ENCODE measurements at places on chromosomes 3 and 15. TPM values are rescaled to one million over a fixed set of nuclear protein-coding genes. Genes with fewer than 3 reads are reported as not detected.

The FES gene
- total RNA-seq: 1.0 TPM

DNA sequence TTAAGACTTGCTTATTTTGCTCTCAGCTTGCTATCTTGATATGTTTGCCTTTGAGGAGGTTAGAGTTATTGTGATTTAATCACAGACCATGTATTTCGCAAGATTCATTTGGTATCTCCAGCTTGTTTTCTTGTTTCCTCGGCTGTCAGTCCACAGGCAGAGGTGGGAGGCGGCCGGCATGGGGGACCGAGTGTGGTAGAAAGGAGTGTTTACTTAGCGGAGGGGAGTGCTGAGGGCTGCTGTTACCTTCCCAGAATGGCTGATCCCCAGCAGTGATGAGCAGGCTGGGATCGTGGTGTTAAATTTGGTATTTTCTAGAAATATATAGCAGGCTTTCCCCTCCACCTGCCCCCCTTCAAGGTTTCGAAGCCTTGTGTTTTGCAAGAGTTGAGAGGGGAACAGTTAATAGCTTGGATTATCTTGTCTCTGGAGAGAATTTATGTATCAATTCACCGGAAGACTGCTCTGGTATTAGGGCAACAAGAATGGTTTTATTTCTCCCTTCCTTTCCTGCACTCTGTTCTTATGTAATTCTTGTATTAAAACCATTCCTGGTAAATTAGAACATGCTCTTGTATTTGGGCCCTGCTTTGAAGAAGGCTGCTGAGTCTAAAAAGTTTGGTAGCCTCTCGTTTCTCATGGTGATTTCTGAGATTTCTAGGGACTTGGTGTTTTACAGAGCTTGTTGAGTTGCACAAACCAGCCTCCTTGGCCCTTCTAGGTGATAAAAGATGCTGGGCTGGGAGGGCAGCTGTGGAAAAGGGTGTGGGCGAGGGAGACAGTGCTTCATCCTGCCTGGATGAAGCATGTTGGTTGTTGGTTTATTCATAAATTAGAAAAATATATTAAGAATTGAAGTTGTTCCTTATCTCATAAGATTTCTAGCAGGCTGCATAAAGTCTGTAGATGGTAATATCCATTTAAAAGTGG is 151.4 kb downstream of the IGF1R start:
- peak overlapping the region; percentile 57 for H3K27ac ChIP-seq
- H3K4me1 ChIP-seq: peaks cover 78% of the 10 kb centered on the region
- no peak for DNase-seq
- peak overlapping the region; percentile 83 for H3K4me3 ChIP-seq
- peaks cover 1% of the 10 kb centered on the region for H3K27me3 ChIP-seq

GRCh38 chr3:11186771-11187191 is 32.5 kb downstream of the HRH1 start:
- H3K36me3 ChIP-seq: peaks cover 7% of the 10 kb centered on the region
- H3K4me1 ChIP-seq: peaks cover 44% of the 10 kb centered on the region
- H3K4me3 ChIP-seq: 0 out of 2 replicates have a peak overlapping the region, but pooled peaks have one; percentile 58
- H3K27me3 ChIP-seq: no peaks in the 10 kb centered on the region
- DNase-seq: no peak
- peak overlapping the region; percentile 83 for H3K27ac ChIP-seq

GRCh38 chr3:113070072-113070640 is 79.4 kb downstream of the GTPBP8 start:
- no peaks in the 10 kb centered on the region for H3K36me3 ChIP-seq
- H3K4me3 ChIP-seq: no peak overlapping the region
- H3K27ac ChIP-seq: no peak overlapping the region
- DNase-seq: no peak
- peaks cover 6% of the 10 kb centered on the region for H3K4me1 ChIP-seq

DNA sequence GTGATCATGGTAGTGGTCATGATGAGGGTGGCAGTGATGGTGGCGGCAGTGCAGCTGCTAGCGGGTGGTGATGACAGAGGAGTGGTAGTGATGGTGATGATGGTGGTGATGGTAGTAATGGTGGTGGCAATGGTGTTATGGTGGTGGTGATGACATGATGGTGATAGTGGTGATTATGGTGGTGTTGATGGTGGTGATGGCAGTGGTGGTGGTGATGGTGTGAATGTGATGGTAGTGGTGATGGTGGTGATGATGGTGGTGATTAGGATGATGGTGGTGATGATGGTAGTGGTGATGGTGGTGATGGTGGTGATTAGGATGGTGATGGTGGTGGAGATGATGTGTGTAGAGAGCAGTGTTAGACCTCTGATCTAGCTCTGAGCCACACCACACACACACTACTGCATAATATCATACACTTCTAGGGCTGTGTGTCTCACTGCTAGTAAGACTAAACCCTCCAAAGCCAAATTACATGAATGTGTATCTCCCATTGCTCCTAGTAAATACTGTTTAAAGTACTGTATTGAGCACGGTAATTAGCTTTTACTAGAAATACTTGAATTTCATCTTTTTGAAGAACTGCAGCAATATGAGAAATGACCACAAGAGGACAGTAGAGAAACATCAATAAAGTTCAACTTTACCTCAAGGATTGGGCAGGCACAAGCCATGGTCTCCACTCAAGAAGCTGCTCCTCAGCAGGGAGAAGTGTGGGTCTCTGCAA is 28.8 kb downstream of the TMED3 start:
- no peaks in the 10 kb centered on the region for H3K4me1 ChIP-seq
- H3K4me3 ChIP-seq: no peak overlapping the region
- peak; percentile 61 for DNase-seq
- no peaks in the 10 kb centered on the region for H3K27me3 ChIP-seq
- H3K27ac ChIP-seq: no peak overlapping the region
- no peaks in the 10 kb centered on the region for H3K36me3 ChIP-seq
